Brain (organoid and tissue), 16 donors: ENCODE measurements at places on chromosomes 3 and 15. TPM values are rescaled to one million over a fixed set of nuclear protein-coding genes. Genes with fewer than 3 reads are reported as not detected.

DNA sequence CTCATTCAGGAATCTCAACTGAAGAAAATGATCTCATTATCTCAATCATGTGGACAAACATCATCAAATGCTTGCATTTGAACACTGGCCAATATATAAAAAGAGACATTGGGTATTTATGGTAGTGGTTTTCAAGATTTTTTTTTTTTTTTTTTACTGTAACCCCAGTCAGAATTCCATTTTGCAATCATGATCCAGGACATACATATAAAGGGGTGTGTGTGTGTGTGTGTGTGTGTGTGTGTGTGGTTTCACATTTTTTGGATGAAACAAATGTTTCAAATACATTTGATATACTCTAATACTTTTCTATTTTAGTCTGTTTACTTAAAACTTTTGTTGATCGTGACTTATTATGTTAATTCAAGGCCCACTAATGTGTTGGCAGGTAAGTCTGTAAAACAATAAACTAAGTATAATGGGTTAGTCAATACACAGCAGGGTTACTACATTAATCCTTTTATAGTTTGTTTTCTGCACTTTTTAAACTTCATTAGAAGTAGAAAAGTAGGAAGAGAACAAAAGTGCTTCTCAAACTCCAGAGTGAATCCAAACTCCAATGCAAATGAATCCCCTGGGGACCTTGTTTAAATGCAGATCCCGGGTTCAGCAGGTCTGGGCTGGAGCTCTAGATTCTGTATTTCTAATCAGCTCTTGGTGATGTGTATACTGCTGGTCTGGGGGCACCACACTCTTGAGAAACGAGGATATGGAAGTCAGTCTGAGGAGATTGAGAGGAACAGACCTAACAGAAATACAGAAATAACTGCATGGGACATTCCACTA is 17.6 kb downstream of the THRB start:
- DNase-seq, result no peak

DNA sequence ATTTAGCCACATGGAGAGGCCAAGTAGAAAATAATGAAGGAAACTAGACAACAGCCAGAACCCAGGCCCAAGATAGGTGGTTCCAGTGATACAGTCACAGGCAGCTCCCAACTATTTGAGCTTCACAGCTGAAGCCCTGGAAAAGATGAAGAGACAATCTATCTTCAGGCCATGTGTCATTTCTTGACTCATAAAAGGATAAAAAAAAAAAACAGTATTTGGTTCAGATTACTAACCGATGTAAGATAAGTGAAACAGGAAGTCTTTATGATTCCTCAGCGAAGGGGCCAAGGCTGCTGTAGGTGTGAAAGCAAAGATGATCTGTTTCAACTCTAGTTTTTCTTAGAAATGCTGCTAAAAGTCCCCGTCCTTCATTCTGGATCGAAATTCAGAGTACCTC is 394.6 kb downstream of the ZNF385D start:
- DNase-seq, result no peak

DNA sequence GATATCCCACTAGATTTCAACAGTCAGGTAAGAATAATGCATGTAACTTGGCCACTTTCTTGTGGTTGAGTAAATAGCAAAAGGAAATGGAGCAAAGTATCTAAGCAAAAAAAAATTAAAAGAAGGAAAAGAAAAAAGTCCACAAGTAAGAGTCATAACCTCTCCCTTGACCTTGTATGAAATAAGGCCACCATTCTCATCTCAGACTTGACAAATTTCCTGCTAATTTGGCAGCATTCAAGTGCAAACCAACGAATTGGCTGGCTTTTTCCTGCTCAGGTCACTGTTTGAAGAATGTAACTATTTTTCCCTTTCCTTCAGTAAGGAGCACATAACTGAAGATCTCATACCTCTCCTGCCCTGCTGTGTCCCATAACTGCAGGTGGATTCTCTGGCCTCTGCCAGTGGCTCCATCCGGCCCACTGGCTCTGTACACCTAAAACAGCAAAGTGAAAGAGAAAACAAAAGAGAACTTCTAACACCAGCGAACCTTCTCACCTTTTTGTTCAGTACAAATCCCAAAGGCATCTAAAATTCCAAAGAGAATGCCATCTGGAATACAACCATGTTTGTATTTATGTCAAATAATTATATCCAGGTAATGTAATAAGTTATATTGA is 33.4 kb upstream of the RSL24D1 start:
- no peak for DNase-seq

GRCh38 chr15:51380999-51381806 is 39.7 kb downstream of the GLDN start:
- peak; percentile 74 for DNase-seq

DNA sequence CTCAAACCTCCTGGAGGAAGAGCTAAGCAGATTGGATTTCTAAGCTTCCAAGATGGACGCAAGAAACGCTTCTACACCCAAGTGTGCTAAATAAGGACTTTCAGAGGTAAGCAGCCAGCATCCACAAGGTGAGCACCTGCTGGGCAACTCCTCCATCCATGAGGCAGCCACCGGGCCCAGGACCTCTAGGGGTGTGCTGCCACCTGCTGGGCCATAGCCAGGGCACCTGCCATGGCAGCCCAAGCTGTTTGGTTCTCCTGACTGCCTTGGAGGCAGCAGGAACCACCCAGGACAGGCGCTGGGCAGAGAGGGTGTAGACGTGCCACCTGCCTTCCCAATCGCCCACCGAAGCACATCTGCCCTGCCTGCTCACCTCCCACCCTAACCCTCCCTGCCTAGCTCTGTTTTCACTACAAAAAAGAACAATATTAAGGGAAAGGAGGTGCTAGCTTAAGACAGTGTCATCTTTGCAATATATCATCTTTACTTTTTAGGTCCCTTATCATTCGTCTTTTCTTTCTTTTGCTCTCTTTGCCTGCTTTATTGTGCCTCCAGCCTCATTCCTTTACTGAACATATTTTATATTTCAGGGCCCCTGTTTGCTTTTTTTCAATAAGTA is 12.9 kb downstream of the C15orf62 start:
- peak; percentile 37 for DNase-seq

GRCh38 chr3:173725507-173725906 is 328.0 kb downstream of the NLGN1 start:
- DNase-seq, result no peak

DNA sequence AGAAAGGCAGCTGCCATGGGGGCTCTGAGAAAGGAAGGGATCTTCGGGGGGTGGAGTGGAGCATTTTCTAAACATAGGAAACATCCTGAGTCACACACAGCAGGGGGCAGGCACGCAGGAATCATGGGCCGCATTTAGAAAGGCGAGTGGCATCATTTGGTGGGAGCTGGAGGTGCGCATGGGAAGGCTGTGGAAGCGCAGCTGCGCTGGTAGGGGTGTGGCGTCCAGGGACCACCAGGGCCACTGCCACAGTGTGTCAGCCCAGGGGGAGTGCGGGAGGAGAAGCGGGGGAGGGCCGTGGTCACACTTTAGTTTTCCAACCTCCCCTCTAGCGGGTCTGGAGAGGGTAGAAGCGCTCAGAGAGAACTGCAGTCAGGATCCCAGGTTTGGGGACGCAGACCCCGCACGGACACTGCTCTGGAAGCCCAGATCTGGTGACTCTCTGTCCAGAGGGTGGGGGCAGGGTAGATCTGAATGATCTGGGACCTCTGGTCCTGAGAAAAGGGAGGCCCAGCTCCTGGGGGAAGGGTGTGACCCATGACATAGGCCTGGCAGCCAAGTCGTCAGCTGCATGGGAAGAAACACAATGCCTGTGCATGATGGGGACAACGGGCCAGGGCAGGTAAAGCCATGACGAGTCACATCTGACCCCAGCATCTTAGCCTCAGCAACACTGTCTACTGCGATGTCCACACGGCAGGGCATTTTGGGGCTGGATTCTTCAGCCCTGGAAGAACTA is 88.0 kb upstream of the IQSEC1 start:
- DNase-seq, result no peak

- DNase-seq, result no peak
These were observed 61.6 kb upstream of the LRRFIP2 start for GRCh38 chr3:37236024-37236423.

GRCh38 chr3:124747111-124747981 is 17.1 kb downstream of the UMPS start:
- no peak for DNase-seq

- DNase-seq, result no peak
These were observed 178.7 kb upstream of the NSMCE3 start for GRCh38 chr15:29448320-29448719.

DNA sequence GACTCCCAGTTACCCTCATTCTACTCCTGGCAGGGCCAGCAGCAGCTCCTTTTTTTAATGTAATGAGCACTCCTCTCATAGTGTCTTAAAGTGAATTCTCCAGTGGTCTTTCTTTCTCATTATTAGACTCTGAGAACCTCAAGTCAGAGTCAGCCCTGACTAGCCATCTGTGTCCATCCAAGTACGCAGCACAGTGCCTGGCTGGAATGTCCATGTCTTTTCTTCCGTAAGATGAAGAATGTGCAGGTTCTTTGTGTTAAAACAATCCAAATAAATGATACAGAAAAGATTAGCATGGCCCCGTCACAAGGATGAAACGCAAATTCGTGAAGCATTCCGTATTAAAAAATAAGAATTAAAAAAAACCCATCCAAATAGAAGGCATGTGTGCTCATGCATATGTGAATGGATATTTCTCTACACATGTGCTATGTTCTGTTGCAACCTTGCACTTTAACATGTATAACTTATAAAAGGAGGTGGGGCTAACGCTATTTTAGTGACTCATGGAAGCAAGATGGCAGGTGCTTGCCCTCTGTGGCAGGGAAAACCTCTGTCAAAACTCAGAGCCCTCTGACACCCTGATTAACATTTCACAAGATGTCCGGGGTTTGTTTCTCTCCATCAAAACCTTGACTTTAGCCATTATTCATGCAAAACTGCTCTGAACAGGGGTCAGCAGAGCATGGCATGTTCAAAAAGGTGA is 170.7 kb upstream of the TOPAZ1 start:
- DNase-seq, result no peak

DNA sequence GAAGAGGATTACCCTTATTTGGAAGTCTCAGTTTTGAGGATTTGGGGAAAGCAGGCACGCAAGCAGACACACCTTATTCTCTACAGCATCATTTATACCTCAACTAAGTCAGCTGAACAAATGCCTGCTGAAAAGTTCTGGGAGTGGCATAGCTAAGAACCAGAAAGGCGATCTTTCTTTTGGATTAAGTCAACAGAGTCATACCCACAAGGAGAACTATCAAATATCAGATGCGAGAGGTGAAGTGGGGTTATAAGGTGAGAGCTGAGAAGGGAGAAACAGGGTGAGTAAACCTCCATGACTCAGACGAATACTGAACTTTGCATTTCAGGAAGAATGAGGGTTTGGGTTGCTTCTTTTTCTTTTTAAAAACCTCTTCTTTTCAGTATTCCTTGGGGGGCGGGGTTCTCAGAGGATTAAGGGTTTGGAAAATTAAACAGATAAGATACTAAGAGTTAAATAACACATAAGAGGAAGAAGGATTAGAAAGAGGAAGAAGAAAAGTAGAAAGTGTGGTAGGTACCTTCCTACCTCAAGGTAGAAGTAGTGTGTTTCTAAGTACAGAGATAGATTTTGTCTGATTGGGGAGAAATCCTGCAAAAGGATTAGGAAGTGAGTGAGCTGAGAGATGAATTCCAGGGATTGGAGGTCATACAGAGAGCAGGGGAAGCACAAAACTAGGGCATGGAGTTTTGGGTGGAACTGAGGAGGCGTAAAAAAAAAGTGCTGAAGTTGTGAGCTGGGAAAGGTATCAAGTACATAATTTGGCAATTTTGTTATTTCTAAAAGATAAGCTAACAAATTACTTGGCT is 41.3 kb upstream of the ICE2 start:
- DNase-seq, result no peak

DNA sequence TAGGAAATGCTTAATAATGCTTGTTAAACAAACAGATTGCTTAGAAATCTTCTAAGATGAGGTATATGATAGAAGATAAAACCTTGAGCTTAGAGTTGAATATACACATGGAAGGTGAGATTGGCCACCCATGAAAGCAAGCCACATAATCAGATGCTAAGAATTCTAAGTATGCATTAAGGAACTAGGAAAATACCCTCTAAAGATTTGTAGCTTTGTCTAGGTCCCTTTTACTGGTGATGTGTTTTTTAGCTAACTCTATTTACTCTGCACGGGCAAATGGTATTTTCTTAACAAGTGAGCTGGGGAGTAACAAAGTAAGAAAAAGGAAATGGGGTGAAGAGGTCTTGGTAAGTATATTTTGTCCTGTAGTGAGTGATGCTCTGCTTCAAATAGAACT is 310.3 kb downstream of the OXSM start:
- DNase-seq, result no peak

DNA sequence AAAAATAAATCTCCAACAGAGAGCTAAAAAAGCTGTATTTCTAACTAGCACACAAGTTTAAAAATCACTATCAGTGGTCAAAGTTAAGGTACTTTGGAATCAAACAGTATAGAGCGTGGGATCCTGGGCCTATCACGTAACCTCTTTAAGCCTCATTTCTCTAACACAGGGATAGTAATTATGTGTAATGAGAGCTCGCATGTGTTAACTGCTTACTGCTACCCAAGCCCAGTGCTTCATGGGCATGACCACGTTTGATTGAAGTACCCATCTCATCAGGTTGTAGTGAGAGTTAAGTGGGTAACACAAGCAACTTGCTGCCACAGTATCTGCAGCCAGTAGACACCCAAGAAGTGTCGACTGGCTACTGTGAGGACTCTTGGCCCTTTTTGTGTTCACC is 28.2 kb upstream of the NOX5 start:
- no peak for DNase-seq

DNA sequence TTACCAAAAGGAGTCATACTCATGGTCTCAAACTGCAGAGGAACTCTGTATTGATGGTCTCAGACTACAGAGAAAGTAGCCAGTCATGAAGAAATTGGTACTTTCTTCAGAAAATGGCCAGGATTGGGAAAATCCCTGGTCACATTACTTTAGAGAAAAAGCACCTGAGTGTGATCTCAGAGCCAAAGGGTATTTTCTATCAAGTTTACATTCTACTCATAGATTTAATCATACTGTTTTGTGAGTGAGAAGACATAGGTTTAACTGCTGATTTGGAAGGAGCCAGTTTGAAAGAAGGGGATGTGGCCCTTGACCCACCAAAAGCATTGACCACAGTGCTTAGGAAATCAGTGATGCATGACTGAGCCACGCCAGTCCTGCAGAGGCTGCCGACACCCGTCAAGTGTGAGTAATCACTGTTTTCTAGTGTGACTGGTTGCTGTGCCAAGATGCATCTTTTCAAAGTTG is 203.6 kb downstream of the AKAP13 start:
- DNase-seq, result no peak

DNA sequence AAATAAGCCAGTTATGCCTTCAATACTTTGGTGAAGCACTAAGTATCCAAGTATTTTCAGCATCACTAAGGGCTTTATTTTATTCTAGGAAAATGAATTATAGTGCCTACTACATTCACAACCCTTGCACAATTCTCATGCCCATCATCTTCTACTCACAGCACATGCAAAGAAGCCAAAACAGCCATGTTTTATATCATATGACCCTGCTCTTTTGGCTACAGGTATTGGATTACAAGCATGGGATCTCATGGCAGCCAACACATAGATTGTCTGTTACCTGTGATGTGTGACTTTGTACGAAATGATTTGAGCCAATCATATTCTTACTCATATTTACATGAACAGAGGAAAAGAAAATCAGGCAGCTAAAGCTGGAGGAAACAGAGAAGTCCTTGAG is 38.6 kb downstream of the STT3B start:
- no peak for DNase-seq

HERC2 gene
- polyA plus RNA-seq, result 96.3 TPM

TMC3 gene
- polyA plus RNA-seq, result not detected

BFSP2 gene
- polyA plus RNA-seq, result 1.0 TPM

ROBO1 gene
- polyA plus RNA-seq, result 8.3 TPM

ARNT2 gene
- 65.6 TPM for polyA plus RNA-seq

SERINC4 gene
- polyA plus RNA-seq, result 0.22 TPM
